Activated T-helper 1 cell treated with anti-CD3 and anti-CD28 coated beads, Interleukin-12 subunit alpha, Interleukin-12 subunit beta, Interleukin-2, Interleukin-4 antibody, amounts not matched to agents 30 ng/mL and 10 ng/mL and 1 ng/mL, durations not matched to agents 14 hours and 24 hours and 36 hours (primary cell): ENCODE measurements at places on chromosomes 4 and X. TPM values are rescaled to one million over a fixed set of nuclear protein-coding genes. Genes with fewer than 3 reads are reported as not detected.

TMEM150C gene
- total RNA-seq, result not detected in 2 replicates

PRDM5 gene
- total RNA-seq, result not detected in 2 replicates

RCHY1 gene
- total RNA-seq, result 25.0 and 25.6 TPM in 2 replicates

ENAM gene
- total RNA-seq, result not detected in 2 replicates

ATP2B3 gene
- 0.05 TPM in 1 of 2 replicates, not detected in the other for total RNA-seq

SPP1 gene
- 0.24 and 1.0 TPM in 2 replicates for total RNA-seq

LAMTOR3 gene
- total RNA-seq, result 28.6 and 29.7 TPM in 2 replicates

NPFFR2 gene
- total RNA-seq, result not detected in 2 replicates

SGMS2 gene
- total RNA-seq, result 0.64 and 1.1 TPM in 2 replicates

TLR2 gene
- total RNA-seq, result 0.49 and 1.0 TPM in 2 replicates

AMTN gene
- not detected in 2 replicates for total RNA-seq

GRCh38 chrX:134898440-134898839 lies 92.4 kb upstream of the SMIM10 start:
- DNase-seq, result no peak

DNA sequence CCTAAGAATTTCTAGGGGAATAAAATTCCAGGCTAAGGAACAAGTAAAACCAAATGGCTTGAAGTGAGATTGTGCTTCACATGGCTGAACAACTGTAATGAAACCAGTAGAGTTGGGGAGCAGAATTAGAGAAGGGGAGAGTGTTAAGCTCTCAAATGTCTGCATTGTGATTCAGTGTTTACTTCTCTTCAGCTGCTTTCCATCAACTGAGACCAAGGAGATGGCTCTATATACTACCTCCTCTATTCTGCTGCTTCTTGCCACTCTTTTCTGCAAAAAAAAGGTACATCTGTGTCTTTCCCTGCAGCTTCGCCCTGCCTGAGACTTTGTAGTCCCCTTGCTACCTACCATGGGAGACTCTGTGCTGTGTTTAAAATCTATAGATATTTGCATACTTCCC lies 73.5 kb downstream of the WDFY3 start:
- no peak for DNase-seq

DNA sequence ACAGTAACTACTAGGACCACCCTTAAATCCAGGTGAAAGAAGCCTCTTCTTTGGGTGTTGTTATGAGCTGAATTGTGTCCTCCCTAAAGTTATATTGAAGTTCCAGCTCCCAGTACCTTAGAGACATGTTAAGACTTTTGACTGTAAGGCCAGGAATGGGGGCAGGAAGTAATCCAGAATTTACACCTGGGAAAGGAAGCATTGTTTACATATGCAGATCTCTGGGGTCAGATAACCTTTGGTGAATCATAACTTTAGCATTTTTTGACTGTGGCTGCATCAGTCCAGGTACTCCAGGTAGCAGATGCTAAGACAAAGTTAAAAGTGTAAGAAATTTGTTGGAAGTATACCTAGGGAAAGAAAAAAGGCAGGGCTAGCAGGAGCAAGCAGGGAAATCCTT lies 104.9 kb upstream of the CENPE start:
- no peak for DNase-seq

DNA sequence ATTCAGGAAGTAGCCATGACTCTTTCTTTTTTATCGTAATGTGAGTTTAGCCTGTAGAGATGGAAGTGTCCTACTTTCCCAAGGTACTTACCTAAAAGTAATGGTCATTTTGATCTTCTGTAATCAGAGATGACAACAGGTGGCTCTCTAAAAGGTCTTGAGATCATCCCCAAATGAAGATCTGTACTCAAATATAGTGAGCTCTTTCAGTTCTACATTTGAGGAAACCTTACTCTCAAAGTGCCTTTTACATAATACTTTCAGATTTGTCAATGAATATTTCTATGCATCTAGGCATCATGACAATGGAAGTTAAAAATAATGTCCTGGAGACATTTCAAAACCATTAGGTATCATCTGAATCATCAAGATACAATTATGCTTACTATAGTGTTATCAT lies 17.2 kb upstream of the MND1 start:
- no peak for DNase-seq

- no peak for DNase-seq
Measured at GRCh38 chr4:94378047-94378446, 35.4 kb upstream of the HPGDS start.

GRCh38 chr4:99855678-99856077 lies 38.5 kb downstream of the LAMTOR3 start:
- no peak for DNase-seq

GRCh38 chr4:16079046-16079445 lies 4.8 kb downstream of the PROM1 start:
- no peak for DNase-seq

DNA sequence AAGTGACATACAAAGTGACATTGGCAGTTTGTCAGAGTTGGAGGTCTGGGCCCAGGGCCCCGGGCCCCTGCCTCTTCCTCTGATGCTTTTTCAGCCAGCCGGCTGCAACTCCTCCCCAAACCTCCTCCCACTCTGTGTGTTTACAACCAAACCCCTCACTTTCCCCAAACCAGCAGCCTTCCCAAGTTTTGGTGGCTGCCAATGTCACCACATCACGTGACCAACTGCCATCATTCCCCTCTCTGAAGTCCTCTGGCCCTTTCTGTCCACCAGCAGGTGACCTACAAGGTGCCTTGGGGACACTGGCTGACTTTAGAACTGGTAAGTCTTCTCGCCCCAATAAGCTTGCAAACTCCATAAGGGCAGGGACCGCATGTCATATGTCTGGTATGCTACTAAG lies 357.7 kb downstream of the BCOR start:
- no peak for DNase-seq

DNA sequence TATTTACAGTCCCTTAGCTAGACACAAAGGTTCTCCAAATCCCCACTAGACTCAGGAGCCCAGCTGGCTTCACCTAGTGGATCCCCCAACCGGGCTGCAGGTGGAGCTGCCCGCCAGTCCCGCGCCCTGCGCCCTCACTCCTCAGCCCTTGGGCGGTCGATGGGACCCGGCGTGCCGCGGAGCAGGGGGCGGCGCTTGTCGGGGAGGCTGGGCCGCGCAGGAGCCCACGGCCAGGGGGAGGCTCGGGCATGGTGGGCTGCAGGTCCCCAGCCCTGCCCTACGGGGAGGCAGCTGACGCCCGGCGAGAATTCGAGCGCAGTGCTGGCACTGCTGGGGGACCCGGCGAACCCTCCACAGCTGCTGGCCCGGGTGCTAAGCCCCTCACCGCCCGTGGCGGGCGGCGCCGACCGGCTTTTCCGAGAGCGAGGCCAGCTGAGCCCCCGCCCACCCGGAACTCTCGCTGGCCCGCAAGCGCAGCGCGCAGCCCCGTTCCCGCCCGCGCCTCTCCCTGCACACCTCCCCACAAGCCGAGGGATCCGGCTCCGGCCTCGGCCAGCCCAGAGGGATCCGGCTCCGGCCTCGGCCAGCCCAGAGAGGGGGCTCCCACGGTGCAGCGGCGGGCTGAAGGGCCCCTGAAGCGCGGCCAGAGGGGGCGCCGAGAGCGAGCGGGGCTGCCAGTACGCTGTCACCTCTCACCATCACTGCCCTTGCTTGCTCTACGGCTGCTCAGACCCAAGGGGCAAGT lies 39.4 kb downstream of the WFS1 start:
- no peak for DNase-seq

- no peak for DNase-seq
Measured at GRCh38 chr4:138805736-138806135, 209.8 kb upstream of the NOCT start.

DNA sequence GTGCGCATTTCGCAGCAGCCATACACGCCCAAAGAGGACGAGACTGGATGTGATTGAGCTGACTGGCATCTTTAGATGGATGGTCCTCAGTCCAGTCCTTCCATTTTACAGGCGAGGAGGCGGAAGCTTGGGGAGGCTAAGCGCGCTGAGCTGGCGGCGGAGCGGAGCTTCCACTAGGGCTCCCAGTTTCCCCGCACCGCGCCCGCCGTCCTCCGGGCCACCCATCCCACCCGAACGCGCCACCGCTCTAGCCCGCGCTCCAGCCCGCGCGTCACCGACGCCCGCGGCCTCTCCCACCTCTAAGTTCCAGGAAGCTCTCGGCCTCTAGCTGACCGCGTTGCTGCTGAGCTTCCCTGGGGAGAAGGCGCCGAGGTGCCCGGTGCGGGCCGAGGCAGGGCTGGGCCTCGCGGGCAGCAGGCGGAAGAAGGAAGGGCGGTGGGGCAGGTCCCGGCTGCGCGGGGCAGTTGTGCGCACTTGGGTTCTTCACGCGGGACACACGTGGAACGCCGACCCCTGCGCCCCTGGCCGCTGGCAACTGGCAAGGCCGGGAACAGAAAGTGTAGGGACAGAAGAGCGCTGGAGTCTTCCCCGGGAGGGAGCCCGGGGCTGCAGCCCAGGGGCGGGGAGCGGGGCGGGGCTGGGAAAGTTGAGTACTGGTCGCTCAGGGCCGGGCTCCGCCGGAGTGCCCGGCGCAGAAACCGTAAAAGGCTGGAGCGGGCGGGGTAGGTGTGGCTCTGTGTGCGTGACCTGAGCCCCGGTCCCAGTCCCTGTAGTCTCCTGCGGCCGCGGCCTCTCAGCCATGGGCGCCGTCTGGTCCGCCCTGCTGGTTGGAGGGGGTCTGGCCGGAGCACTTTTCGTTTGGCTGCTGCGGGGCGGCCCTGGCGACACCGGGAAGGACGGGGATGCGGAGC lies at the start of gene STBD1:
Gene STBD1, plus strand, starts transcription at position 763 of the 911 bp plus-strand sequence. Its CDS starts 37 bp downstream, at position 800.
- peak; percentile 24 for DNase-seq

GRCh38 chr4:75909405-75909804 lies 7.2 kb upstream of the PPEF2 start:
- no peak for DNase-seq

- no peak for DNase-seq
Measured at GRCh38 chr4:149951152-149951900, 126.9 kb upstream of the DCLK2 start.

DNA sequence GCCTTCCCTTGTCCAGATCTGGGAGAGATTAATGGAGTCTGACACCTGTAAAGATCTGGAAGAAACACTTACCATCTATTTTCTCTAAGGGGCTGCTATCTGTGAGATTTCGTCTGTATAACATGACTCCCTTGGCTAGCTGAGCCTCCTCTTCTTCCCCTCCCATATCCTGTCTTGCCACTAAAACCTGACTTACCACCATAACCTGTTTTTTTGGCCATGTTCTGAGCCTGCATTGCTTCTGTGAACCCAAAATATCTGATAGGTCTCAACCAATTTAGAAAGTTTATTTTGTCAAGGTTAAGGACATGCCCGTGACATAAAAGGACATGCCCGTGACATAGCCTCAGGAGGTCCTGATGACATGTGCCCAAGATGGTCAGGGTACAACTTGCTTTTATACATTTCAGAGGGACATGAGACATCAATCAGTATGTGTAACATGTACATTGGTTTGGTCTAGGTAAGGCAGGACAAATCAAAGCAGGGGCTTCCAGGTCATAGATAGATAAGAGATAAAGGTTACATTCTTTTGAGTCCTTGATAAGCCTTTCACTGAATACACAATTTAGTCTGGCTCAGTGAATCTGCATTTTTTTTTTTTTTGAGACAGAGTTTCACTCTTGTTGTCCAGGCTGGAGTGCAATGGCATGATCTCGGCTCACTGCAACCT lies 11.4 kb downstream of the MGST2 start:
- no peak for DNase-seq

GRCh38 chr4:5888222-5889001 lies 4.5 kb downstream of the CRMP1 start:
- no peak for DNase-seq

GRCh38 chr4:61044837-61045236 lies 155.3 kb upstream of the ADGRL3 start:
- DNase-seq, result no peak

- DNase-seq, result no peak
Measured at GRCh38 chrX:135988245-135988644, 3.0 kb downstream of the SLC9A6 start.

GRCh38 chr4:85430697-85431096 lies 44.3 kb upstream of the ARHGAP24 start:
- no peak for DNase-seq

GRCh38 chr4:10063544-10064300 lies 42.4 kb upstream of the SLC2A9 start:
- DNase-seq, result no peak

- DNase-seq, result no peak
Measured at GRCh38 chr4:102343964-102344519, 1.2 kb downstream of the SLC39A8 start.

GRCh38 chr4:133270021-133270570 lies 121.0 kb downstream of the PCDH10 start:
- no peak for DNase-seq

DNA sequence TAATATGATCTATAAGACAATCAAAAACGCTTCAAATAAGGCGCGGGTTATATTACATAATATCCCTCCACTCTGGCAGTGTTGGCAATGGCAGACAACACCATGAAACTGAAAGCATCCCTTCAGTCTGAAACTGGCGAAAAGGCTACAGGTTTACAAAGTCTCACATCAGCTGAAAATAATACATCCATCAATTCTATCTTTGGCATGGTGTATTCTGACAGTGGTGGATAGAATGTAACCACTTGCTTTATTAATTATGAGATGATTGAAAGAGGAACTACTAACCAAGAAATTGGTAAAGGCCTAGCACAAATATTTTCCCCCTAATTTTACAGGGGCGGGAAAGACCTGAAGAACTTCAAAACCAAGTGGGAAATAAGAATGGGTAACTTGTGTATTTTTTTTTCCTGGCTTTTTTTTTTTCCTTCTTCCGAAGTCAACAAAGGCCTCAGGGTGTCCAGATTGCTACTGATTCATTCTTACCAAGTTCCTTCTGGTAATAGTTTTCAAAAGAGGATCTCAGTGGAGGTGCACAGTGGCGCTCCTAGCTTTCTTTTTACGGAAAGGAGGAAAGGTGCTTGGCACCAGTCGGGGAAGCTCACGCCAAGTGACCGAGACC lies 728 bp downstream of the UBA6 start:
- no peak for DNase-seq

GRCh38 chrX:148535639-148536038 lies 35.2 kb downstream of the AFF2 start:
- DNase-seq, result no peak

DNA sequence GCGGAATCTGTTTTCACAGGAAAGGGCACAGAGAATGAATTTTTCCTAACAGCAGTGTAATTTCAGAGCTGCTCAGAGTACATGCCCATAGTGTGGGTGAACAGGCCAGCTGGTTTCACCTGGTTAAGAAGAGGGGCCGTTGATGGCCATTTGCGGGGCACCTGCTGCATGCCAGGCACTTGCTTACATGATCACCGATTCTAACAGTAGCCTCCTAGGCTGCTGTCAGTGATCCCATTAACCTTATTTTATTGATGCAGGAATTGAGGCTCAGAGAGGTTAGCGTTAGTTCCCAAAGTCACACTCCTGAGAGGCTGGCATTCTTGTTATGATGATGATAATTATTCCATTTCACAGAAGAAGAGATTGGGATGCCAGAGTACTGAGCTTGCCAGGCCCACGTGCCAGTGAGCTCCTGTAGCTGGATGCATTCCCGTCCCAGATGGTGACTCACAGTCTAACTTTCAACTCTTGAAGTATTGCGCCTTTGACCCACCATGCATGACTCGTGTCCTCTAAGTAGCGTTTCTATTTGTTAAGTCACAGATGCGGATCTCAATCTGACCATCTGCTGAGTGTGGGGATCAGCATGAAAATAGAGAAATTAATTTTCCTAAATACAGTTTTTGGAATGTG lies 76.5 kb downstream of the PSAPL1 start:
- DNase-seq, result no peak
